ENCODE measurements at places on chromosomes 7 and 10.

GRCh38 chr7:138700857-138701536 lies at the start of gene SVOPL:
SVOPL (minus strand) TSS chr7:138701362; CDS start chr7:138679045, 22,317 bp downstream.
- DNase-seq: no peak

- no peak for DNase-seq
Measured at GRCh38 chr10:127563718-127564553, 14.8 kb downstream of the NPS start.

GRCh38 chr10:84256510-84257342 lies 11.9 kb downstream of the RGR start:
- DNase-seq: peak; percentile 22

- no peak for DNase-seq
Measured at GRCh38 chr10:130015075-130015695, 51.1 kb upstream of the EBF3 start.
